Fibroblast of skin of left quadriceps (primary cell): ENCODE measurements at places on chromosomes 3 and 15.

DNA sequence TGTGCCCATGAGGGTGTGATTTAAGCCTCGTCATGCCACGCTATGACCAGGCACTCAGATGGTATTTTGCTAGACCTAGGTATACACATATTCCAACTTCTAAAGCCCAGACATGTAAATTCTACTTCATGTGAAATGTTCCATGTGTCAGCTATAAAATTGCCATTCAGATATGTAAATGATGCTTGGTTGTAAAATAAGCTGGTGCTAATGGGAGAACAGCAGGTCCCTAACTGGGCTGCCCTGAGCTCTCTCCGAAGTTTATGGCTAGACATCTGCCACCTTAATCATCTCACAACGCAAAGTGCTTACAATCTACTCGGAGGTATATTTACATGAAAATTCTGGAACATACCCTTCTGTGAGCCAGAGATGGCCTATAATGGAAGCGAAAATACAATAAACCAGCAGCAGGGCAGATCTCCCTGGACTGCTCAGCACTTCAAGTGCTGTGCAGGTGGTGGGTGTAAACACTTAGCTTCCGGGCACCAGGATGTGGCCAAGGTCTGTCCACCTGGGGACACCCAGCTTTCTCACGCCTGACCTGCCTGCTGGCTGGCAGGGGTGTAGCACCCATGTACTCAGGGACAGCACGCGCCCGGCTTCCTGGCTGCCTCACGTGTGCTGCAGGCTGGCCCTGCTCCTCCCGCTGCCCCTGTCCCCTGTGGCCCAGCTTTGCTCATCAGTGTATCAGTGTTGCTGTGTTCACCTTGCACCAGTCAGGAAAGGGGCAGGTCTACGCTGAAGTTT lies 82.0 kb downstream of the CHDH start:
- no peak for DNase-seq

- no peak for DNase-seq
Measured at GRCh38 chr3:43028678-43029490, 49.8 kb downstream of the GASK1A start.

GRCh38 chr3:9111417-9111816 lies 138.0 kb downstream of the SRGAP3 start:
- no peak for DNase-seq

GRCh38 chr3:24763393-24763792 lies 268.7 kb upstream of the THRB start:
- peak; percentile 21 for DNase-seq

- no peak for DNase-seq
Measured at GRCh38 chr15:100781061-100781960, 98.3 kb upstream of the ALDH1A3 start.

DNA sequence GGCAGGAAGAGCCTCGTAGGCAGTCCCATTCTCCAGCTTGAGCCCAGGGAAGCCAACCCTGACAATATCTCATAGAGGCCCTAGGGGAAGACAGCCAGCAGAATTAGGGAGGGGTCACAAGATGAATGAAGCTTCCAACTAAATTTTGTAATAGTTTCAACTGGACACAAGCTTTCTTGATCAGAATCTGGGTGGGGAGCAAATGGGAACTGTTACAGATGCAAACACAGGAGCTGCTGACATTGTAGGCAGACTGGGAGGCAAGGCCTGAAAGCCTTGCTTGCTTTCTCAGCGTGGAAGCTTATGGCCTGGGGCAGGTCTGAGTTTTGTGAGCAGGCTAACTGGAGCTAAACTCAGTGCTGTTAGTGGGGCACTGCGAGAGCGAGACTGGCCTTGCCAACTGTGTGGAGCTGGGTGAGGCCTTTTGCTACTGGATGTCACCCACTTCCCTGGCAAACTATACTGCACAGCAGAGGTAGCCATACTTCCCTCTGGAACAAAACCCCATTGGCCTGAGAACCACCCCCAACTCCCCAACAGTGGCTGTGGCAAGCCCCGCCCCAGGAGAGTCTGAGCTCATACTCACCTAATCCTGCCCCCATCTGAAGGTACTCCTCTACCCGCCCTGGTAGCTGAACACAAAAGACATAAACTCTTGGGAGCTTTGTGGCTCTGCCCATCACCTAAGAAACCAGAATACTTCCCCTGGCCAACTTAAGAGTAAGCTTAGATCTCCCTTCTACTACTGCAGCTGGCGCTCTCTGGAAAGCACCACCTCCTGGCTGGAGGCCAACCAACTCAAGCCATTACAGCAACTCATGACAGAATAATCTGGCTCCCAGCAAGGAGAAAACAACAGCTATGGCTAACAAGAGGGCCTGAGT lies 42.9 kb downstream of the CFAP20DC start:
- no peak for DNase-seq

GRCh38 chr3:63970631-63971475 lies 52.4 kb downstream of the PSMD6 start:
- DNase-seq = no peak

- no peak for DNase-seq
Measured at GRCh38 chr3:39962581-39962980, 153.2 kb downstream of the MYRIP start.

DNA sequence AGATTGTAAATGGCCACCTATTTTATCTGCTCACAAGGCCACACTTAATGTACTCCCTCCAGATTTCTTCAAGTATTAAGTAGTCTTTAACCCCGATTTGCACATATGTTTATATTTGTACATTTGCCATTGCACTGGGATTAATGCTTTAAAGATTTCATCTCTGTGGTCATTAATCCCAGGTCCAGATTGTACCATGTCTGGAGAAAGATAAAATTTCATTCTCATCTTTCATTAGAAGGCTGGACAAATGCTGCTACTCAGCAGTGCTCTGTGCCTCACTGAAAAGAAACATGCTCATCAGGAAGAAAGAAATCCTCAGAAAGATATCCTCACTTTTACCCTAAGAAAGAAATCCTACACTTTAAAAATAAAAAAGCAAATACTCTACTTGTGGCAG lies 62.5 kb upstream of the LRRC3B start:
- DNase-seq = no peak

- DNase-seq = no peak
Measured at GRCh38 chr3:172310428-172310760, 137.9 kb downstream of the GHSR start.

GRCh38 chr3:132001999-132002398 lies 32.8 kb downstream of the CPNE4 start:
- DNase-seq = no peak

GRCh38 chr3:165466856-165467255 lies 270.7 kb upstream of the SLITRK3 start:
- no peak for DNase-seq

GRCh38 chr15:34436956-34437442 lies 609 bp downstream of the GOLGA8A start:
- DNase-seq = no peak

DNA sequence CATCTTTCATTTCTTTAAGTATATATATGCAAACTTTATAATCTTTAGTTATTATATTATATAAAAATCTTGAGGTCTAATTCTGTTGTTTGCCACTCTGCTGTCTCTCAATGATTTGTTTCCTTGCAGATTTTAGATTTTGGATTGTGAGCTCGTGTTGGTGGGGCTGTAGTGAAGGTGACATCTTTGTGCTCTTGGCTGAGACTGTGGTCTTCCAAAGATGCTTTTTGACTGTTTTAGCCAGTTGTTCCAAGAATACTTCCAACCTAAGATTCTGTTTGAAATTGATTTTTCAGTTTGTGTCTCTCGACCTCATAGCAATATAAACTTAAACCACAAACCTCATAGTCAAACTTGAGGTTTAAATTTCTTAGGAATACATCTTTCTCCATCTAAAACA lies 326.5 kb downstream of the SLC9A9 start:
- DNase-seq = no peak

- DNase-seq = no peak
Measured at GRCh38 chr3:57142411-57142723, 22.8 kb downstream of the IL17RD start.

DNA sequence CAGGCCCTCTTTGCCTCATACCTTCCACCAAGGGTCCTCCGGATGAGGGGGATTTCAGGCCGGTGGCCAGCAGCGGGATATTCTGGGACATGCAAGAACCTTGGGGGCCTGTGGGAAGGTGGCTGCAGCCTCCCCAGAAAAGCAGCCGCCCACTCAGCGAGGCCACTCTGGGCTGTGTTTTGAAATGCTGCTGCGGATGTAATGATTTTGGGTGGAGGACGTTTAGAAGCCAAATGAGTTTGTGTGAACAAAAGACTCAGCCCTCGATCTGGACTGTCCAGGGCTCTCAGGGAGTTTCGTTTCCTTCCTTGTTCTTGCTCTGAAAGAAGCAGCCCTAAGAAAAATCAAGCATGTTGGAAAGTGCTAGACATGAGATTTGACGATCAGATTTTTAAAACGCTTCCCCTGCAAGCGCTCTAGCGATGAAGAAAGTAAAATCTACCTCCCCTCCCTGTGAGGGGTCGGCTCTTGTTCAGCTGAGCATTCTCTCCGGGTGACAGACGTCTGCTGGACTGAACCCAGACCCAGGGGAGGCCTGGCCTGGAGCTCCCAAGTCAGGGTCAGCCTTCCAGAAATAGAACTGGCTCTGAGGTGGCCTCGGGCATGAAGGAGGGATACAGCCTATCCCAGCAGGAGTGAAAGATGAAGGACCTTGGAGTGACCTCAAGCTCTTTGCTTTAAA lies 12.9 kb downstream of the HEG1 start:
- no peak for DNase-seq

DNA sequence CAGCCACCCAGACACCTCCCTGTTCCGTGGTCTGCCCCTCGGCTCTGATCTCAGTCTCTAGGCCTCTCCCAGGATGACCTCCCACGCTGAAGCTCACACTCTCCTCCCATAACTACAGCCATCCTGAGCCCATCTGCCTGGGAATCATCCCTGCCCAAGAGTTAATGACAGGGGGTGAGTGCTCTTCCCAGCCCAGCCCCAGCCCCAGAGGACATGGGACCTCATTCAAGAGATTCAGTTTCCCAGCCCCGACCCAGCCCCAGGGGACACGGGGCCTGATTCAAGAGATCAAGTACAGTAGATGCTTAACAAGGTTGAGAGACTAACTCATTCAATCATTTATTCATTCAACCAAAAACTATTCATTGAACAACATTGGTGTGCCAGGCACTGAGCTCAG lies 272.0 kb downstream of the XXYLT1 start:
- no peak for DNase-seq

GRCh38 chr3:124504332-124505059 lies 225.8 kb upstream of the UMPS start:
- DNase-seq = peak; percentile 38

DNA sequence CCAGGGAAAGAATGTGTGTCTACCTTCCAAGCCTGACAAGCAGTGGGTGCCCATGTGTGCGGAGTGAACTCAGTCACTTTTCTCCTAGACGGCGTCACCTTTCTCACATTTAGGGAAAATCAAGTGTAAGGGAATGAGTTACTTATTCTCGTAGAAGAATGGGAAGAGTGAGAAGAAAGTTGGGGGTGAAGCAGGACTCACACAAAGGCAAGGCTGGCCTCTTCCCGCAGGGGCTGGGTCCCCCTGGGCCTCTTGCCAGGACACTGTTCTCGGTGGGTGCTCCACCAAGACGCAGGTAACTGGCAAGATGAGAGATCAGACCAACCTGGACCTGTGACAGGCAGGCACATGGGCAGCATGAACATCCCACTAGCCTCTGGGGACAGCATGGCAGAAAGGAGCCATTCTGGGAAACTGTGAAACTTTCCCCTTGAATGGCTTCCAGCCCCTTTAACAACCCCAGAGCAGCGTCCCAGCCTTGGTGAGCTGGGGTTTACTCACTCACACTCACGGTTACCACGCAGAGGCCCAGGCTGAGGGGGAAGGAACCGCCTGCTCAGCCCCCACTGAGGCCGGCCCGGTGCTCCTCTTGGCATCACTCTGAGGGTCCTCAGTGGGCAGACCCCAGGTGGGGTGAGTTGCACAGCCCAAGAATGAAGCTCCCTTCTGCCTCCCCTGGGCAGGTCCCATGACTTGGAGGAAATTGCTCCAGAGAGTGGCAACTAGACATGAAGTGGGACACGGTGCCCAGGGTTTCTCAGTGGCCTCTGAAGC lies 15.0 kb upstream of the SRP14 start:
- no peak for DNase-seq

GRCh38 chr15:59197454-59197853 lies 9.2 kb upstream of the LDHAL6B start:
- no peak for DNase-seq

DNA sequence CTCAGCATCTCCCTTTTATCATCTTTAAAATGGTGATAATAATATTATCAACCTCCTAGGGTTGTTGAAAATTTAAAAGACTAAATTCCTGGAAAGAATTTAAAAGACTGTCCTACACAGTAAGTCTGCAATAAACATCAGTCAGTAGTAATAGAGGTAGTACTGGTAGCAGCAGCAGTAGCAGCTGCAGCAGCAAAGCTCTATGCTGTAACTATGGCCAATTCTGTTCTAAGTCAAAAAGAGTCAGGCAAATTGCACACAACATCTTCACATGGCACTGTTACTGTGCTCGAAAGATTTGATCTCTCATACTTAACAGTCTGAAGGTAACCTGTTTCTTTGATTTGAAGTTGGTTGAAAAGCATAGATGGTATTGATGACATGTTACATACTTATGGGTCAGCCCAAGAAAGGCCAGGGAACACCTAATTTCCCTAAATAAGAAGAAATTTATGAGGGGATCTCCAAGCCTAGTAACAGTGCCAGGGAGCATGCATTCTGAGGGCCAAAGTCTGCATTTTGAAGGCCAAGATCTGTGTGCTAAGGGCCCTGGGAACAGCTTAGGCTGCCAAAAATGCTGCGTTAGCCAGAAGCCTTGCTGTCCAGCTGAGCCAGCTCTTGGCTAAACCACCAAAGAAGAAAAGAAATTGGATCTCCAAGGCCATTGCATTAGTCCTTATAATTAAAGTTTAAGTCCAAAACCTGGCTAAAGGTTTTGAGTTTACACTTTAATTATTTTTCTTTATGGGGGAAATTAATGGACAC lies 68.2 kb downstream of the SIDT1 start:
- DNase-seq = no peak

DNA sequence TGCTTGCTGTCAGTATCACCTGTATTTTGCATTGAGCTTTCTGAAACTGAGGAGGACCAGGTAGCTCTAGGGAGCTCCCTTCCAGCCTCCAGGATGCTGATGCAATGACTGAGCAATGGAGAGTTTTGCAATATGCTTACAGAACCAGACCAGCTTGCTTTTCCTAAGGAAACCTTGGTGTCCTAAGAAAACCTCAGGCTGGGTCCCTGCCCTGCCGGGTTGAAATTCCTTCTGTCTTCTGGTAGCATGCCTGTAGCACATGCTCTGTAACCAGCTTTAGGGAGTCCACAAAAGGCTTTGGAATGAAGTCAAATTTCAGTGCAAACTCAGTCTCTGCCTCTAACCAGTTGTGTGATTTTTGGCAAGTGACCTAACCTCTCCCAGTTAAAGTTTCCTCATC lies 65.8 kb upstream of the GSK3B start:
- DNase-seq = peak; percentile 100

- DNase-seq = no peak
Measured at GRCh38 chr3:52403271-52403841, 41.5 kb downstream of the SEMA3G start.

GRCh38 chr3:39269528-39269927 lies 10.3 kb downstream of the CX3CR1 start:
- DNase-seq = no peak

GRCh38 chr3:9615003-9615628 lies 34.2 kb upstream of the MTMR14 start:
- DNase-seq = no peak

- DNase-seq = no peak
Measured at GRCh38 chr3:134487406-134487805, 1.5 kb downstream of the CEP63 start.

GRCh38 chr15:81914734-81915256 lies 131.0 kb downstream of the MEX3B start:
- DNase-seq = no peak
